NCI-H2171 (cell line): ENCODE measurements at places on chromosomes 11 and 22.

DNA sequence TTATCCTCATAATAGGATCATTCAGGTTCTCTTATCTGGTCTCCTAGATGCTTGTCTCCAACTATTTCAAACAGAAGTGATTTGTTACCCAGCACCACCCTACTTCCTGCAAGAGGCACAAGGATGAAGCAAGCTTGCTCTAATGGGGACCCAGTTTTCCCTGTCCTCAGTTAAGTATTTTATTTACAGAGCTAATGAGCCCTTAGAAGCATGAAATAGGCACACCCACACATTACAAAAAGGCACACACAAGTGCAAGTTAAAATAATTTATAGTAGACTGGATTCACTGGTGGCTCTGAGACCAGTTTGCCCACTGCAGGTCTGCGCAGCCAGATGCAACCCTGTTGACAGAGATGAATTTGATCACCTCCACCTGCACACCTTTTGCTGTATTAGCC lies 167.5 kb downstream of the KIRREL3 start:
- DNase-seq: no peak

DNA sequence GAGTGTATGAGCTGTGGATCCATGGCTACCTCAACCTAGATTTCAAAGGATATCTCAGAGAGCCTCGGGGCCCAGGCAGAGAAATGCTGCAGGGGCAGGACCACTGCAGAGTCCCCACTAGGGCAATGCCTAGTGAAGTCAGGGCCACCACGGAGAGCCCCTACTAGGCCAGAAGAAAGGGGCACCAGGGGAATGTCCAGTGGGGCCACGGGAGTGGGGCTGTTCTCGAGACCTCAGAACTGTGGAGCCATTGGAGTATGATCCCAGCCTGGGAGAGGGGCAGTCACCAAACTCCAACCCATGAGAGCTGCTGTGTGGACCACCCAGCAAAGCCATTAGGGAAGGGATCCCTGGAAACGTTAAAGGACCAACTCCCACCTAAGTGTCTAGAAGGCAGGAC lies 24.5 kb downstream of the RTL6 start:
- no peak for DNase-seq

DNA sequence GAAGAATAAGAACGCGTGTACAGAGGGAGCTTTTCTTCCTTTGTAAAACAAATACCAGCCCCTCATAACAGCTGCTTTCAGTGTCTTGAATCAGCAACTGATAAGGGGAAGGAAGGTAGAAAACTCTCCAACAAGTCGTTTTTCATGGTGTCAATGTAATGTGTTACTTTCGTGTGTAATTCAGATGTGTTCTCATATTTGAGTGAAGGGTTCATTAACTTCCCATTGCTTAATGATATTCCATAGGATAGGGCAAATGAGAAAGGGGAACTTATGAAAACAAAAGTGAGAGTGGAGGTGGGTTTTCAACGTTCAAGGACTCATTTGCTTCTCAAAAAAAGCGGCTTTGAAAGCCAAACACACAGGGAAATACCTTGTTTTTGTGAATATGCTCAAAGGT lies 452.1 kb downstream of the NTM start:
- no peak for DNase-seq

- DNase-seq: no peak
Measured at GRCh38 chr11:83793310-83793709, 507.1 kb upstream of the CCDC90B start.

DNA sequence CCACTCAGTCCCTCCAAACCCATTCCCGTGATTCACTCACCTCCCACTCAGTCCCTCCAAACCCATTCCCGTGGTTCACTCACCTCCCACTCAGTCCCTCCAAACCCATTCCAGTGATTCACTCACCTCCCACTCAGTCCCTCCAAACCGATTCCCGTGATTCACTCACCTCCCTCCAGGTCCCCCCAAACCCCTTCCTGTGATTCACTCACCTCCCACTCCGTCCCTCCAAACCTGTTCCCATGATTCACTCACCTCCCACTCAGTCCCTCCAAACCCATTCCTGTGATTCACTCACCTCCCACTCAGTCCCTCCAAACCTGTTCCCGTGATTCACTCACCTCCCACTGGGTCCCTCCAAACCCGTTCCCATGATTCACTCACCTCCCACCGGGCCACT lies 639.6 kb downstream of the BRD1 start:
- no peak for DNase-seq

DNA sequence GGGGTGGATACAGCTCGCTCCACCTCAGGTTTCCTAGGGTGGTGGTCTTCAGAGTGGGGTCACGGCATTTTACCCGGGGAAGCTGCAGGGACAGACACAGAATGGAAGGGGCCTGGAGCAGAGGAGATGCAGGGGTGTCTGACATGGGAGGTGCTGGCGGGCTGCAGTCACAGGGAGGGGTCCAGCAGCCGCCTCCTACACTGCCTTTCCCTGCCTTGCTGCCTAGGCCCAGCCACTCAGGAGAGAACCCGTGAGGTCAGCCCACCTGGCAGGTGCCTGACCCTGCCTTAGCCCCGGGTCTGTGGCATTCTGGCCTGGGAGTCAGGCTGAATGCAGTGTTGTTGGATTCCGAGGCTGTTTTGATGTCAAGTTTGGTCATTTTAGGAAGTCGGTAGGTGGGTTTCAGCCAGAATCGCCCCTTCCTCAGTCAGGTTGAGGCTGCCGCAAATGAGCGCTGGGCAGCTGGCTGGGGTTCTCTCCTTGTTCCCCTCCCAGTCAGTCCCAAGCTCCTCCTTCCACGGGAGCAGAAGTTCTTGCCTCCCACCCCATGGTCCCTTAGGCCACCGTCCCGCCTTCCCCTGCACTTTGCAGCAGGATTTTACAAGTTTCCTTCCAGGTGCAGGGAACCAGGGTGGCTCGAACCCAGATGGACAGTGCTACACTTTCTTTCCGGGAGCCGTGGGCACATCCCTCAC lies 294.5 kb downstream of the TBC1D22A start:
- no peak for DNase-seq

- peak; percentile 45 for DNase-seq
Measured at GRCh38 chr11:45285930-45286632, at the start of gene SYT13. TSS of gene SYT13 (minus strand) at chr11:45286341. CDS start at chr11:45286207, 134 bp downstream.

- DNase-seq: no peak
Measured at GRCh38 chr11:27231530-27231929, 131.5 kb downstream of the CCDC34 start.

DNA sequence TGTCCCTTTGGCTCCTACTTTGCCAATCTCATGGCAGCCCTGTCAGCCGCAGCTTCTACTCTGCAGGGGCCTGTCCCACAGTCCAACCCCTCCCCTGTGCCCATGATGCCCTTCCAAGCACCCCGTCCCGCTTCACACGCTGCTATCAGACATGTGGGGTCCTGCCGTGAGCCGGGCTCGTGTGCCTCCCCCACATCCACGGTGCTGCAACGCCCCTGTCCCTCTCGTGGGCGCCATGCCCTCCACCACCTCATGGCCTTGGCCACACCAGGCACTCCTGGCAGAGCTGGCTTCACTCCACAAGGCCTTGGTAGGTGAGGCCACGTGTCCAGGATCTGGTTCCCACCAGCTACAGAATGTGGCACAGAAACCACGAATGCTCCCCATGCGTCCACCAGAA lies 23.0 kb downstream of the CHID1 start:
- DNase-seq: no peak
